ENCODE measurements at places on chromosomes 12 and 14. TPM values are rescaled to one million over a fixed set of nuclear protein-coding genes. Genes with fewer than 3 reads are reported as not detected.

- DNase-seq: no peak
These were observed 965.5 kb downstream of the TMEM121 start for GRCh38 chr14:106491851-106492250.

DNA sequence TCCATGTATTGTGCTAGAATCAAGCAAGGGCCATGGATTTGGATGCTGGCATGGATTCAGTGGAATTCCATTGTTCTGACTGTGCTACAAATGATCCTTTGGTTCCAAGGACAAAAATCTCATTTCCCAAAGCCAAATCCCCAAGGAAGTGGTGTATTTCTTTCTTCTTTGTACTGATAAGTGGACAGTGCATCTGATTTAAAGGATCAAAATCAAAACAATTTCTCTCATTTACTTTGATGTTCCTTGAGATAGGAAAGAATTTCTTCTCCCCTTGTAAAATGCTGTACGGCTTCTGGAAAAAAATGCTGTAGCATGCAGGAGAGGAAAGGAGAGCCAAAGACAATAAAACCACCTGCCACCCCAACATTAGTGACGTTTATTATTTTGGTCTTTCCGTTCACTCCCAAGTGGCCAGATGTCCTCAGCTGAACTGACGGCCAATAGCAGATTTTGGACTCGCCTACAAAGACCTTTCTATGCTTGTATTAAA lies 185.7 kb downstream of the PRKD1 start:
- no peak for DNase-seq

GRCh38 chr14:51336734-51337133 lies 96.7 kb downstream of the TMX1 start:
- DNase-seq: no peak

- DNase-seq: no peak
These were observed 44.4 kb downstream of the BICD1 start for GRCh38 chr12:32151086-32151485.

- DNase-seq: no peak
These were observed 295.9 kb downstream of the FOXG1 start for GRCh38 chr14:29062466-29062865.

GRCh38 chr14:69990323-69990722 lies 111.1 kb downstream of the SMOC1 start:
- no peak for DNase-seq

GRCh38 chr14:101825797-101826196 lies 64.3 kb downstream of the PPP2R5C start:
- no peak for DNase-seq

DNA sequence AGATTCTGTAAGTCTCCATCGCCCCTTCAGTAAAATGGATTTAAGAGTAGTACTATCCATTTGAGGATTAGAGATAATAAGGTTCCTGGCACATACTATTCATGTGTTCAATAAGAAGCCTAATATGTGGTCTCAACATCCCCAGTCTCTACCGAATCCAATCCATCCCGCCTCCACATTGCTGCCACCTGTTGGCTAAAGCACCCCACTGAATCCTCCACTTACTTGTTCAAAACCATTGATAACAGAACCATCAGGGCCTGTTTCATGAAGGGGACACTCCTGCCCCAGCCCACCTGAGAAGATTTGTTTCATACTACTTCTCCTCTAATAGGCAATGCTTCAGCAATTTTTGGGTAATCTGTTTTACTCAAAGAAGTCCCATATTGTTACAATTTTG lies 147.5 kb downstream of the SLC2A13 start:
- DNase-seq: no peak

GRCh38 chr12:122656298-122656697 lies 46.9 kb downstream of the HCAR2 start:
- DNase-seq: no peak

DNA sequence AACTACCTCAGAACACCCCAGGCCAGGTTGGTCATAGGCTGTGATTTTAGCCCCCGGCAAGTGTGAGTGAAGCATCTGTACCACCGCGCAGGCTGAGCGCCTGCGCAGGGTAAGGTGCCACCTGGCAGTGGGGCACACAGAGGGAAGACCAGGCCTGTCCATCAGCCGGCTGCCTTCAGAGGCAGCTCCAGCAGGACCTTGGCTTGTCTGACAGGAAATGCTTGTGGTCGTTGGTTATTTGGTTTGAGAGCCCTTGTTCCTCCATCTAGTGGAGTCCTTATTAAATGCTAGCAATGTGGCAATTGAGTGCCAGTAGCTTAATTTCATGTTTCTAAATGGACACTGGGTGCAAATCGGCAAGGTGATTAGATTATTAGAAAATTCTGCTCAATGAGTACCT lies 27.5 kb downstream of the SLC25A29 start:
- DNase-seq: no peak

DNA sequence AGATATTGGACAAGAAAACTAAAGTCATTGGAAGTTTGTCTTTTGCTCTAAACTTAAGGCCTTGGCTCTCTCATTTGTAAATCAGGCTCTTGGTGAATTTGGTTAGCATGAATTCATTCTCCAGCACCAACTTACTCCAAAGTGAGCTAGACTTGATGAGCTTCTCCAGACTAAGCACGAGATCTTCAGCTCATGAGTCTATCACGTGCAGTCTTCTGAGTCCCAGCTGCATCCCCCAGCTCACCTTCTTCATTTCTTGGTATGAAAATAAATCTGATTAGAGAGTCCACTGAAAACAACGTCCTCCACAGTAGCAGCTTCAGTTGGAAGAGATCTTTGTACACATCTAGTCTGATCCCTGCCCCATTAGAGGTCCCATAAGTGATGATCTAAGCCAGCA lies 52.5 kb upstream of the DDX11 start:
- no peak for DNase-seq

DNA sequence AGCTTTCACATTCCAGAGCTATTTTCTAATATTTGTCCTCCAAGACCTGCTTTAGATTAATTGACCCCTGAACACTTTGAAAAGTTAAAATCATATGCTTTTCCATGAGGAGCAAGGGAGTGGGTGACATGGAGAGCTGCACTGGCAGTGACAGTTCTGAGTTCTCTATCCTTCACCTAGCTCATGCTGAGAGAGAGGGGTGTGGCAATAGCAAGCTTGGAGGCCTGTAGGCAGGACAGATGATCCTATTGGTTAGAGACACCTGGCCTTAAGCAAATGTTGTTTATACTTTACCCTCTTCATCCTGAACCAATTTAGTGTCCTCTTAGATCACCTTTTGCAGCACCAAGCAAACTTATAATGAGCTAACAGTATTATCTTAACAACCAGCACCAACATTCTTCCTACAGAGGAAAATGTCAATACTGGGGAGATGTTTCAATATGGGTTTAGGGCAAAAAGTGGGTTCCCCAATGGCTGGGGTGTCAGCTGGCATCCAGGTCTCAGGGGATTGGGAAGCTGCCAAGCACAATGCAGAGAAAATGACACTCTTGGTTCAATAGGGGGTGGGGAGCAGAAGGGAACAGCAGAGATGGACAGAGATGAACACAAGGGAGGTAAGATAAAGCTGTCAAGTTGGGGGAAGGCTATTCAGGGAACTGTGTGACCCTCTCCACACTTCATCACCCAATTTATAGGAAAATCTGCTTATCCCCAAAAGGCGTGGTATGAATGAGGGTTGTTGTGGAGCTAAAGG lies 37.0 kb upstream of the PPM1H start:
- no peak for DNase-seq

- no peak for DNase-seq
These were observed 14.5 kb upstream of the SLC38A2 start for GRCh38 chr12:46386877-46387629.

DNA sequence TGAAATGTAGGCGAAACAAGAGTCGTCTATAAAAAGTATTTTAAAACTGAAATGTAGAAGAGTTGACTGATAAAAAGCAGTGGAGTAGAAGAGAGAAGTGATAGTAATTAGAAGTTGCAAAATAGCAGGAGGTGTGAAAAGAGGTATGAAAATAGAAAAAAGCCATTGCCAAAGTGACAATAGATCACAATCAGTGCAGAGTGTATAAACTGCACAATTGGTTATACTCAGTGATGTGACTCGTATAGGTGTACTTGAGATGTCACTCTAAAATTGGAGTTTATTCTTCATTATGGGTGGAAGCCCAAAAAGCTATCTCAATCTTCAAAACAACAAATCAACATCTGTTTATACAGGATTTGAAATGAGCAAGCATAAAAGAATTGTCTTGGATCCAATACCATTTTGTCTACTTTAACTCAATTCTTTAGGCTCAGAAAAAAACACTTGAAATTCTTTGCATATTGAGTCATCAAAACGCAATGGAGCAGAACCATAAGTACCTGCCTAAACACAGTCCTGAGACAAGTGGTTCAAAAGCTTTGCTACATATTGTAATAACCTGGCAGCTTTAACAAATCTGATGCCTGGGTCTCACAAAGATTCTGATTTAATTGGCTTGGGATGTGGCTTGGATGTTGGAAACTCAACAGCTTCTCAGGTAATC lies 8.8 kb downstream of the IKBIP start:
- DNase-seq: no peak

DNA sequence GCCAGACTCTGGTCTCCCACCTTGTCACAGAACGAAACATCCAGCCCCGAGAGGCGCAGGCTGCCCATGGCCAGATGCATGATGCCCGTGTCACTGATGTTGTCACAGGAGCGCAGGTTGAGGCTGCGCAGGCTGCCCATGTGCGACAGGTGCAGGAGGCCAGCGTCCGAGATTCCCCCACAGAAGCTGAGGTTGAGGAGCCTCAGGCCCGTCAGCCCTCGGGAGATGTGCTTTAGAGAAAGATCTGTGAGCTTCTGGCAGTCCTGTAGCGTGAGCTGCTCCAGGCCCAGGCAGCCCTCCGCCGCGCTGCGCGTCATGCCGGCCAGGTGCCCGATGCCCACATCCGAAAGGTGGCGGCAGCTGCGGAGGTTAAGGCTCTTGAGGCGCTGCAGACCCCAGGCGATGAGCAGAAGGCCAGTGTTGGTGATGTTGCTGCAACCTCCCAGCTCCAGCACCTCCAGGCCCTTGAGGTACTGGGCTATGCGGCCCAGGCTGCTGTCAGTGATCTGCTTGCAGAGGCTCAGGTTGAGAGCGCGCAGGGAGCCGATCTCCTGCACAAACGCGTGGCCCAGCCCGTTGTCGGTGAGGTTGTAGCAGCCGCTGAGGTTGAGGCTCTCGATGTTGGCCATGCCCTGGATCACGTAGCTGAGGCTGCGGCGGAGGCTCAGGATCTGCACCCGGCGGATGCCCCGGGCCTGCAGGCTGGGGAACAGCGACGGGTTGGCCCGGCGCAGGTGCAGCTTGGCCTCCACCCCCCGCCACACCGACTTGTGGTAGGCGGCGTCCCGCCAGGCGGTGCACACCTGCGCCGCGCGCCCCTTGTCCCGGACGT lies 991 bp downstream of the FBXL14 start:
- DNase-seq: peak; percentile 66

The TMPRSS12 gene
- not detected for total RNA-seq

The TAS2R13 gene
- total RNA-seq: 0.60 TPM

The CRIP1 gene
- 2.2 TPM for total RNA-seq

The TOMM20L gene
- not detected for total RNA-seq

The GZMH gene
- total RNA-seq: 0.44 TPM

The SALL2 gene
- total RNA-seq: 0.40 TPM

The MIP gene
- total RNA-seq: 0.91 TPM

The TMEM229B gene
- 0.88 TPM for total RNA-seq

All from right lobe of liver (tissue), 6 donors.